ENCODE measurements at places on chromosomes 4 and X.
A peak's percentile ranks its signal among the peaks of the same experiment; 100 is the strongest.

DNA sequence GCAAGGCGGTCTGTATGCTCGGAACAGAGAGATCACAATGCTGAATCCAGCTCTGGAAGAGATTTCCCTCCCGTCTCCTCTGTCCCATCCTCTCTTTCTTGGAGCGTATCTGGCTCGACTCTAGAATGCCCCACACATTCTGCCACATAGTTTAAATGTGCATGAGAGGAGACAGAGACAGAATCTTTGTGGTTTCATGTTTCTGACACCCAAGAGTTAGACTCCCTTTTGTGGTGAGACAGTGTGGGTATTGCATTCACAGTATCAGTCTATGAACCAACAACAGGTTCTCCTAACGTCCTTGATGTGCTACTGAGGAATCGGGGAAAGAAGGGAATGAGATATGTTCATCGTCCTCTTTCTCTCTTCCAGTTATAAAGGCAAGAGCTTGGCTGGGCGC is 25.3 kb downstream of the FAM47E start:
- DNase-seq, result no peak

GRCh38 chr4:8356856-8357255 is 83.7 kb downstream of the ACOX3 start:
- DNase-seq, result no peak

GRCh38 chrX:107675823-107676555 is 47.7 kb downstream of the PRPS1 start:
- DNase-seq, result no peak

DNA sequence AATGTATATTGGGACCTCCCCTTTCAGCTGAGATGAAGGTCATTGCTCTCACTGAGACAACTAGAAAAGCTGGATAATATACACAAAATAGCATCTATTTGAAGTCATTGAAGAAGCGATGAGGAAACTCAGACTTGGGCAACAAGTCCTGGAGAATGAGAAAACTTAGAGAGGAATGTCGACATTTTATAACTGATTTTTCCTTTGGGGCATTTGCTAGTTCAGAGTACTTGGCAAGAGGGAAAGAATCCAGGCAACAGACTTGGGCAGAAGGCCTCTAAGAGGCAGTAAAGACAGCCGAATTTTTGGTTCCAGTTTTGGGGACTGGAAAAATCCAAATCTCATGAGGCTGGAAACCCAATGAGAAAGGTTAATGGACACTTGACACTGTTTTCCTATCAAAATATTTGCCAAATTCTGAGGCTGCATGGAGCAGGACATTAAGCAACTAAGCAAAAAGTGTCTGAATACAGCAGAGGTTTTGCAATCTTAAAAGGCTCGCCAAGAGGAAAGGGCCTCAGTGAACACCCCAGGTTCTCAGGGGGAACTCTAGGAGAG is 21.0 kb upstream of the ANXA5 start:
- no peak for DNase-seq

GRCh38 chr4:102449751-102450352 is 51.3 kb upstream of the NFKB1 start:
- peak; percentile 70 for DNase-seq

DNA sequence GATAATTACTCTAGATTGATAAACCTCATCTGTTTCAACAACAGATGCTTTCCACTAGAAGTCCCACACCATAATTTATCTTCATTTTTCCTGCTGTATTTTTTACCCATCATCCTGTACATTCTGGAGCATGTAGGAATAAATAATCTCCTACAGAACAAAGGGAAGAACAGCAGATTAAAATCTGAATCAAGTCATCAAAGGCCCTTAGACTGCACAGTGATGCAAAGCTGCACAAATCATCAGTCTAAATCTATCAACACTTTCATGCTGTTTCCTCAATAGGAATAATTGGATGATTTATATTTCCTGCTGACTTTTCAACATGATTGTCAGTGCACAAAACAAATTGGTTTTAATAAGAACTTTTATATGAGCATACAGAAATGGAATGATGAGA is 1143.9 kb downstream of the STIM2 start:
- no peak for DNase-seq

DNA sequence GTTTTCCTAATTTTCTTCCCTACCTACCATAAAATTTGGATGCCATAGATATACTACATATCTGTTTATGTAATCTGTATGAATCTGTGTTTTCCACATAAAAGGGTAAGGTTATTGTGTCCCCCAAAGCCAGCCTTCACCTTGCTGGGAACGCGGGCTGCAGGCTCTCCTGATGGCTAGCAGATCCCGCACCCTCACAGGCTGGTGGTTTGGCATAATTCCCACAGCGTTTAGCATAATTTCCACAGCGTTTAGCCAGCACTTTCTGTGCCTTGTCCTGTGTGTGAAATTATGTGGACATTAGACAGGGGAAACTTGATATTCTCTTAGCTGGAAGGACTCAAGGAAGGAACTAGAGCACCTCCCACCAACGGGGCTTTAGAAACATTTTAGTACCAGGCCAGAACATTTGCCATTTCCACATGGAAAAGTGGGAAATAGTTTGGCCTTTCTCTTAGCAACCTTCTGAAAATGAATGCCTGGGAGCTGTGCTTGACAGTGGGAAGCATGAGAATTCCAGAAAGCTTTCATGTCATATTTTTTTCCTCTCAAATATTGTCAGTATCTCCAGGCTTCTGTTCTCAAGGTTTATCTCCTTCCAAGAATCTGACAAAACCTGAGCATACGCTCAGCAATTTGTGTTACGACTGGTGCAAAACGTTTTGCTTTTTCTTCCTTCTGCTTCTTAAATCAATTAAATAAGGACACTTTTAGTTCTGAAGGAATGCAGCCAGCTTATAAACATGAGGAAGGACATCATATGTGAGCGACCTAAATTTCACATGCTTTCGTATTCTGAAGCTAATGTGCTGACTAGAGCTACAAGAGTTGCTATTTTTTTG is 67.9 kb downstream of the STK32B start:
- DNase-seq, result no peak

DNA sequence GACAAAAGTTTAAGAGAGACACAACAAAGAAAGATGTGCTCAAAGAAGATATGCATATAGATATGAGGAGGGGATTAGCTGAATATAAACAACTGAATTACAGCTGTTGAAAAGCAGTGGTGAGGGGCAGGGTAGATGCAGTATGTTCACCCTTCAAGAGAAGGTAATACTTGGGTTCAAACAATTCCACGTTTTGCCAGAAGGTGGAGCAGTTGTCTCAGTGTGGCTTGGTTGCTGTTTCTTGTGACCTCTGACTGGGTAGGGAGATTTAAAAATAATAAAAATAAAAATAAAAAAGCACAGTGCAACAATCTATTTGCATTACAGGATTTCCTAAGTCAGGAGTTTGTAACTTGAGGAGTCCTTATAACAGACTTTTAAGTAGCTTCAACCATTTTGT is 23.3 kb downstream of the PHOX2B start:
- no peak for DNase-seq

DNA sequence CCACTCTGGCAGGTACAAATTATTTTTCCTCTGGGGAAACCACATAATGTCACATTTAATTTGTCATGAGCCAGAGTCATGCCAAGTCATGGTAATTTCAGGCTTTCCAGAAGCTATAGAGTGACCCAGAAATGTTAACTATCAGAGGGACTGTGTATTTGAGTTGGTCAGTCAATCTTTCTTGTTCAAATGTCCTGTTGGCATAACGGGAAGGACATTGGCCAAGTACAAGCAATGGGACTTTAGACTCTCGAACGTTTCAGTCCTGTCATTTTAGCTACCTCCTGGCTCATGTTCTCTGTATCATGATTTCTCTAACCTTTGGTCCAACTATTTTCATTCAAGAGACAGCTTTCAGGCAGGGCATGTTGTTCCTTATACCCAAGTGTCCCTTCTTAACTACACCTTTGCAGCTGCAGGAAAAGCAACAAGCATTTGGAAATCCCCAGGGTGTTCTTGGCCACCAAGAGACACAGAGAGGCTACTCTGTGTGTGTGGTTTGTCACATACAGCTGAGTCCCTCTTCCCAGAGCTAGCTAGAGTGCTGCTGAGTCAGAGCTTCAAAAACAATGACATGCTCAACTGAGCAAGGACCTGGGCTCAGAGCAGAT is 142.6 kb downstream of the EGF start:
- DNase-seq, result peak; percentile 53

DNA sequence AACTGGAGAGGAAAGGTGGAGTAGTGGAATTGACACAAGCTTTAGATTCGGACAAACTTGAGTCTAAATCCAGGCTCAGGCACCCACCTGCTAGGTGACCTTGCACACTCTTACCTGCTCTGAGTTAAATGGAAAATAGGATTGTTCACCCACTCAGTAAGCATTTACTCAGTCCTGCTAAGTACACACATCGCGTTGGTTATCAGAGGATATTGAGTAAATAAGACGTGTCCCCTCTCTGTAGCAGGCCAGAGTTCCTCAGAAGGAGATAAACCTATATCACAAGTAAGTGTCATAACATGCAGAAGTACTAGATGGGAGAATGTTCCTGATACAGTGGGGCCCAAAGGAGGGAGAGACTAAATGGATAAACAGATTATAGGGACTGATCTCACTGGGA is 117.7 kb downstream of the SMIM20 start:
- DNase-seq, result no peak

- DNase-seq, result peak; percentile 18
These were observed 787 bp upstream of the TET2 start for GRCh38 chr4:105145903-105146275.

DNA sequence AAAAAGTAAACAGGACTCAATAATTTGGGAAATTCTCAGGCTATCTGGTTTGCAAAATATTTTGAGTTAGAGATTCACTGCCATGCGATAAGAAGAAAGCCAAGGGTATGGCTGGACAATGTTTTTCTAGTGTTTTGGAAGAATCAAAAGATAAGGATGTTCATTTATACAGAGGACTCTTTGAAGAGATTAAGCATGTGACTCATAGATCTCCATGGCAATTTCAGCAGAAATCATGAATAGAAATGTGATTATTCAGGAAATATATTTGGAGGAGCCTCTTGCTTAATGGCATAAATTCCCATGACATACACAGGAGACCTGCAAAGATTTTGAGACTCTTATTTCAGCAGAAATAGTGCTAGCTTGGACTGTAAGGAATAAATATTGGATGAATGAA is 16.7 kb upstream of the FRAS1 start:
- no peak for DNase-seq

DNA sequence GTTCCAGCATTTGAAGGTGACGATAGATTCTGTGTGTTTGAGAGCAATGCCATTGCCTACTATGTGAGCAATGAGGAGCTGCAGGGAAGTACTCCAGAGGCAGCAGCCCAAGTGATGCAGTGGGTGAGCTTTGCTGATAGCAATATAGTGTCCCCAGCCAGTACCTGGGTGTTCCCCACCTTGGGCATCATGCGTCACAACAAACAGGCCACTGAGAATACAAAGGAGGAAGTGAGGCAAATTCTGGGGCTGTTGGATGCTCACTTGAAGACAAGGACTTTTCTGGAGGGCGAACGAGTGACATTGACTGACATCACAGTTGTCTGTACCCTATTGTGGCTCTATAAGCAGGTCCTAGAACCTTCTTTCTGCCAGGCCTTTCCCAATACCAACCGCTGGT is 142.0 kb downstream of the PLS3 start:
- DNase-seq, result no peak

DNA sequence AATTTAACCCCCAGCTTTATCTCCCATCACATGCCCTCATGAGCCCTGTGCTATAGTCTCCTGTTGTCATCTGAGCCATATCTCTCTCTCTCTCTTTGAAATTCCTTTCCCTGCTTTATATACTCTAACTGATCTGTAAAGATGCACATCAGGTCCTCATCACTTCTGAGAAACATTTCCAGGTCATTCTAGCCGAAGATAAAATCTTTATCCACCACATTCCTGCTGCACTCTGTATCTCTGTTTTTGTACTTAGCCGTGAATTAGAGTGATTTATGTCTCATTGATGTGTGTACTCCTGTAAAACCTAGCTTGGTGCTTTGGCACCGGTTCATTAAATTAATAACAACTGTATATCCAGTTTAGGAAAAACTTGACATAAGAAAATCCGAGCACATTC is 113.2 kb downstream of the AFF2 start:
- DNase-seq, result no peak

- DNase-seq, result no peak
These were observed 162.3 kb upstream of the SMIM31 start for GRCh38 chr4:164591666-164592065.

DNA sequence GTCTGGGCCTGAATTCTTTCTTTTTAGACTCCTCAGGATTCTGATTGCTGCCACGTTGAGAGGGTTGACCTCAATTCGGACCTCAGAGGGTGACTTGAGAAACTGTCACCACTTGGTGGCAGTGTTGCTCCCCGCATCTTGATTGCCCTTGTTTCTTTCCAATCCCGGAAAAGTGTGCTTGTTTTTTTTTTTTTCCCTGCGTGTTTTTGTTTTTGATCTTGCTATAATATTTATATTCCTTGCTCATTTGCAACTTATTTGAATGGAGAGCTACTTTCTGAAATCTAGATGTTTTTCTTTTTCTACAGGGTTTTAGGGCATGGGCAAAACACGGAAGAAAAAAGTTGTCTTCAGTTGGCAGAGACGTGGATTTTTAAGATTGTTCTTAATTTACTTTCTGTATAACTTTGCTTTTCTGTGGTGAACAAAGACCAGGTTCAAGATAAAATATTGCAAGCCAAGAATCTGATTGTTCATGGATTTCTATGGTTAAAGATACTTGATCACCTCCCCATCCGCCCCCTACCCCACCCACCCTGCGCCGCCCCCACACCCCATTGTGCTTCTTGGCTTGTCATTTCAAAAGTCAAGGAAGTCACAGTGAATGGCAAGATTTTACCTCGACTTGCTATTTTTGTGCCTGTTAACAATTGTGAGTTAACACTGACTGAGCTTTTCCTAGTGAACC is 102.0 kb downstream of the PTTG2 start:
- peak; percentile 75 for DNase-seq

DNA sequence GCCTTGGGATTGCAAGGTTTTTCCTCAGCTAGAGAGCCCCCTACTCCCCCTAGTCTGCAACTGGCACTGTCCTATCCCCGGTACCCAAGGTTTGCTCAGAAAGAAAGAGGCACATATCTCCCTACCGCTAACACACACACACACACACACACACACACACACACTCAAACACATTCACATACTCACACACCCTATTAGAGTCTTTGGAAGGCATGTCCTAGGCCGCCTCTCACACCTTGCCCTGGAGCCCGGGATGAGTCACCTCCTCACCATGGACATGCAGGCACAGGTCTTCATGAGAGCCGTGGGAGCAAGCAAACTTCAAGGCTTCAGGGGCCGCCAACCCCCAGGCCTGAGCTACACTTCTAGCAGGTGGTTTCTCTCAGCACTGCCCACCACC is 49.2 kb downstream of the PJA1 start:
- DNase-seq, result no peak

- no peak for DNase-seq
These were observed 37.9 kb upstream of the GALNT7 start for GRCh38 chr4:173130687-173131086.
